ENCODE measurements at places on chromosomes 12 and 14.
A peak's percentile ranks its signal among the peaks of the same experiment; 100 is the strongest.

GRCh38 chr12:48811437-48812090 is 6.7 kb upstream of the CACNB3 start:
- no peak for DNase-seq

DNA sequence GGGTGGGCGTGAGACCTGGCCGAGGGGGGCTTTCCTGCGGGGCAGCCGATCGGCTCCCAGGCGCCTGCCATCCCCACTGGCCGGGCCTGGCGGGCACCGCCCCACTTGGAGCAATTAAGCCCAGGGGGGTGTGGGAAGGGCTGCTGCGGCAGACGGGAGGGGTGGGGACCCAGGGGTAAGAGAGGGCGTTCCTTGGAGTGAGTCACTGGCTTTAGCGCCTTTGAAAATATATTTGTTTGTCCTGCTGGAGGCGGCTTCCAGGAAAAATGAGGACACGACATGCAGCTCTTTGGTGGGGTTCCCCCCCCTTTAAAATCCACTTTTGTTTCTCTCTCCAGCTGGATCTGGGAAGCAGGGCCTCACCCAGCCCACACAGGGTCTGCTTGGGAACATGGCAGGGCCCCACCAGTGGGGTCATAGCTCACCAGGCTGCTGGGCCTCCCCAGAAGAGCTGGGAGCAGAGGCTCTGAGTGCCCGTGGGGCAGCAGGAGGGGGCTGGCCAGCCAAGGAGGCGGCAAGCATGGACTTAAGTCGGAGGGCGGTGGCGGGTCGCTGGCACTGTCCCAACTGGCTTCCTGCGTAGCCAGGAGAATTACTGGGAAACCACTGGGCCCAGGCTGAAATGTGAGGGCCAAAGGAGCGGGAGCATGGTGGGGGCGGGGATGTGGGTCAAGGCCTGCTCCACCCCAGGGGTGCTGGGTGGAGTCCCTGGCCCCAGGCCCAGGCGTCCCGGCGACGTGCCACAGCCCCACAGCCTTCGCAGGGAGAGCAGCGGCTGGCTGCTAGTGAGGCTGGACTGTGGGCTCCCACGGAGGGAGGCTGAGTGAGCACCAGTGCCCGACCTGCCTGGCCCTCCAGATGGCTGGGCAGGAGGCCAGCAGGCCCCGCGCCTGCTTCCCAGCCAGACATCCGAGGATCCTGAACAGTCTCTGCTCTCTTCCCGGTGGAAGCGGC is 128.0 kb downstream of the RFLNA start:
- no peak for DNase-seq

DNA sequence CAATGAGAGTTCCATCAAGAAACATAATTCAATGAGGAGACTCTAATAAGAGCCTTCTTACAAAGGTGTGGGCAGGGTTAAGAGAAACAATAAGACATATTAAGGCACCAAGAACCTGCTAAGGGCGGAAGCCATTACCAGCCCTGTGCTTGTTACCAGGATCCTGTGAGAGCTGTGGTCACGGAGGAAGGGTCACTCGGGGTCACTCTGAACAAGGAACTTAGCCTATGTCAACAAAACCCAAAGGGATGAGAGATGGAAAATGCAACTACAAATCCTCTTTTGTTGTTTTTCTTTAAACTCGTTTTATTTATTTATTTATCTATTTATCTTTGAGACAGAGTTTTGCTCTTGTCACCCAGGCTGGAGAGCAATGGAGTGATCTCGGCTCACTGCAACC is 460.4 kb upstream of the CCDC196 start:
- no peak for DNase-seq

GRCh38 chr14:79724934-79725717 is 486.2 kb downstream of the DIO2 start:
- no peak for DNase-seq

DNA sequence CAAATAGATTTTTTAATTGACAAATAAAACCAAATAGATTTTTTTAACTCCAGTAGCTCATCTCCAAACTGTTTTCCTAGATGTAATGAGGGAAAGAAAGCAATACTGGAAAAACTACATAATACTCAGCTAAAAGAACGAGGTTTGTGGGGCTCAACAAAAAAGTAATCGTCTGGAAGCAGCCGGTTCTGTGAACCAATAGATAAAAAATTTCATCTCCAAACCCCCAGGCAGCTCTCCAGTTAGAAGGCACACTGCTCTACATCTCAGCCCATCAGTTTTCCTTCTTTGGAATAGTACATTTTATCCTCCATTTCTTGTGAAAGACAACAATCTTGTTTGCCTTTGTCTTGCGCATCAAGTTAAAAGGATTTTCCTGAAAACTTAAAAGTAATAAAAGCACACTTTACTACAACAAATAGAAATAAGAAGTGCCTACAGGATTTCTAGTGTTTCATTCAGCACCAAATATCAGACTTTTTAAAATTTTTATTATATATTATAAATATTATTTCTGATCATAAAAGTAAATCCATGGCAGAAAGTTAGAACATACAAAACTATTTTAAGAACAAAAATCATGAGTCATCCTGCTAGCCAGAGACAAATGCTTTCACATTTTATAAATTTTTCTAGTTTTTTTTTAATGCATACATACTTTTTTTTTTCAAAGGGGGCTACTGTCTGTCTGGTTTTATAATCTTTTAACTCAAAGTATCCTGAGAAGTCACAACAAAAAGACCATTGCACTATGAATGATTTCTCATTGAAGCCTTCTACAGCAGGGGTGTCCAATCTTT is 67.7 kb downstream of the EPS8 start:
- DNase-seq: no peak

- DNase-seq: no peak
Observed at GRCh38 chr14:56414236-56414635, 165.4 kb upstream of the TMEM260 start.

- DNase-seq: peak; percentile 80
Observed at GRCh38 chr12:49671031-49671765, 36.0 kb downstream of the FMNL3 start.

GRCh38 chr12:105214148-105214547 is 21.8 kb downstream of the APPL2 start:
- no peak for DNase-seq

All from CD4-positive, alpha-beta T cell treated with Interferon alpha-2 for 1 hour (primary cell).